ENCODE measurements at places on chromosomes 5 and 9.
A peak's percentile ranks its signal among the peaks of the same experiment; 100 is the strongest.

DNA sequence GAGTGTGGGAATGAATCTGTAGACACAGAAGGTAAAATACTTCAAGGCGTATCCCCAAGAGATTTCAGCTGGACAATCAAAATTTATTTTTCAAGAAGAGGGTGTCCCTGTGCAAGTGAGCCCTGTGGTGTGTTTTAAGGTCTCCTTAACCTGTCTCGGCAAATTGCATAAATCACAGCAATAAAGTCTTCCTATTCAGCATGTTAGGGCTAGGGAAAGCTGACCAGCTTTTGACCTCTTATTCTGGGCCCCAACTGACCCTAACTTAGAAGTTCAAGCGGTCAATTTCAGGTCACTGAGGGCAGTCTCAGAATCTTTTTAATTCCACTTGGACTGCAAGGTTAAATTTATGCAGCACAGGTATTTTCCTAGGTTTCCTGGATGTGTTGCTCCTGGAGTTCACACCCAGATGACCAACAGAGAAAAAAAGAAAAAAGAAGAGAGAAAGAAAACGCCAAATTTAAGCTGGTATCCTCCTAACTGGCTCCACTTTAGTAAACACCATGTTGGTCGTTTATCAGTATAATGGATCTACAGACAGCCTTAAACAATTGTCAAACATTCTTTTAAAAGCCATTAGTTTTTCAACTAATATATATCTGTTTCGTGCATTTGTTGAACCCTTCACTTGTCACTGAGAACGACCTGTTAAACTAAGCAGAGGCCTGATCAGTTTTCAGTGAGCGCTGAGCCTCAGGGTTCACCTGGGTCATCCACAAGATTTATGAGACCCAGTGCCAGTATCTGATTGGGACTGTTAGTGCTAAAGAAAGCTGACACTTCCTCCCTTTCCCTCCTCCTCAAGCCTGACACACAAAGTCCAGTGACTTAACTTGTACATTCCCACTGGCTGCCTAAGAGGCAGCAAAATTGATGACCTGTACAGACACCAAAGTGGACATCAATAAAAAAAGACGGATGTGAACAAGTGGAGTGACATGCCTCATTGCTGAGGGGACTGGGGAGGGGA, 546.1 kb downstream of the NR2F1-AS1 start:
- DNase-seq = peak; percentile 3

DNA sequence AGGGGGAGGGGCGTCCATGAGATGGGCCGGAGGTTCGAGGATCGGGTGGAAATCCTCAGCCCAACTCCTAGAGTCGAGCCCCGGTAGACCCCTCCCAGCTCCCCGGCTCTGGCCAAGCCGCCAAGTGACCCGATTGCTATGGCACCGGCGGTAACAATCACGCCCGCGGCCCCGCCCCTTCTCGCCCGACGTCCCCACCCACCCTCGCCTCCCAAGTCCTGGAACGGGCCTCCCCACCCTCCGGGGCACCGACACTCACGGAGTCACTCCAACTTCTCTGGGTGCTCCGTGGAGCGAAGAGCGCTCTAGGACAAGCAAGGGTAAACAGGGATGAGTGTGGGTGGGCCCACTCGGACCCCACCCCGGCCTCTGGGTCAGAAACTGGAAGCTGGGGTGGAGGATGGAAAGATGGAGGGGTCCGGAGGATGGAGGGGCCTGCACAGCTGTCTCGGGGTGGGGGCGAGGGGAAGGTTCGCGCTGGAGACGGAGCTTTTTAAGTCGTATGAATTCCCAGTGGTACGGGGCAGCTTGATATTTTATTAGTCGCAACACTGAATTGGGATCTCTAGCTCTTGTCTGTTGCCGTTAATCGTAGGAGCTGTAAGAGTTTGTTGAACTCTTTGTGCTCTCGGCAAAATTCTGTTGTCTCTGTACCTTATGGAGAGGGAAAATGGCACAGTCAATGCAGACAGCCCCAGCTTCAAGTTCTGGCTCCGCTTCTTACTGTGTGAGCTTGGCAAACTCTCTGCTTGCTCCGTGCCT, at the start of gene SPACA9:
TSS of gene SPACA9 (plus strand) at position 204 of the 762 bp plus-strand sequence. CDS start 5,050 bp downstream, outside the sequence.
- peak; percentile 22 for DNase-seq

GRCh38 chr5:59800347-59800893, 93.1 kb downstream of the PDE4D start:
- DNase-seq = peak; percentile 3

DNA sequence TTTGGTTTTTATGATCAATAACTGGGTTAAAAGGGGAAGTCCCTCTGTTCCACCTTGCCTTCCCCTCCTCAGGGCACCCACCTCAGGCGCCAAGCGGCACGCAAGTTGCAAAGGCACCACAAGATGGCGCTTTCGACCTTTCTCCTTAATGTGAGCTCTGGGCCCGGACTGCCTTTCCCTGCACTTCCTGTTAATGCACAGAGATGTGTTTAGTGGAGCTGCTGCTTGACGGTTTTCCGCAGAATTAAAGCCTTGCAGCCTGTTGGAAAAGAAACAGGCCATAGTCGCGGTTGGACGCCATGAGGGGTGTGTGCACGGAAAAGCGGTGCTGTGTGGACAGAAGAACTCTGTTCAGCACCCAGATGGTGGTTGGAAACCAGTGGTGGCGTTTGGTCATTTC, 17.9 kb downstream of the CXCL14 start:
- DNase-seq = peak; percentile 53

- DNase-seq = no peak
Measured at GRCh38 chr9:93287189-93287552, 103.2 kb downstream of the WNK2 start.

DNA sequence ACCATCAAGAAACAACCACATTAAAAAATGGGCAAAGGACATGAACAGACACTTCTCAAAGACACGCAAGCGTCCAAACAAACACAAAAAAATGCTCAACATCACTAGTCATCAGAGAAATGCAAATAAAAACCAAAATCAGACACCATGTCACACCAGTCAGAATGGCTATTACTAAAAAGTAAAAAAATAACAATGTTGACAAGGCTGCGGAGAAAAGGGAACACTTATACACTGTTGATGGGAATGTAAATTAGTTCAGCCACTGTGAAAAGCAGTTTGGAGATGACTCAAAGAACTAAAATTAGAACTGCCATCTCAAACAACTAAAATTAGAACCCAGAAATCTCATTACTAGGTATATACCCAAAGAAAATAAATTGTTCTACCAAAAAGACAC, 80.4 kb downstream of the CAAP1 start:
- DNase-seq = no peak

DNA sequence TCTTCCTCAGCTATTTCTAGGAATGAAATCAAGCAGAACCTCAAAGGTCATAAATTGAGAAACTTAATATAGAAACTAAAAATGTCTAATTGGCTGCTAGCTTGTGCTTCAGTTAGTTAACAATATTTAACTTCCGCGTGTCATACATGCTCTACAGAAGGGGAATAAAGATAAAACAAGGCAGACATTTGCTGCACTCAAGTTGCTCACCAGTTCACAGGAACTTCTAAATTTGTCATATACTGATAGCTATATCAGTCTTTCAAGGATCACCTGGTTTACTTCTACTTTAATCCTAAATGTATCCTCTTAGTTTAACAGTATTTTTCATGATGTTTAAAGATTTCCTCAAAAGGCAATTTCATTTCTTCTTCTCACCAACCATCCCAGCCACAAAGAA, 8.4 kb downstream of the CCNH start:
- no peak for DNase-seq

- DNase-seq = no peak
Measured at GRCh38 chr5:1312993-1313833, 18.3 kb upstream of the TERT start.
